ENCODE measurements at places on chromosomes 5 and 9.

DNA sequence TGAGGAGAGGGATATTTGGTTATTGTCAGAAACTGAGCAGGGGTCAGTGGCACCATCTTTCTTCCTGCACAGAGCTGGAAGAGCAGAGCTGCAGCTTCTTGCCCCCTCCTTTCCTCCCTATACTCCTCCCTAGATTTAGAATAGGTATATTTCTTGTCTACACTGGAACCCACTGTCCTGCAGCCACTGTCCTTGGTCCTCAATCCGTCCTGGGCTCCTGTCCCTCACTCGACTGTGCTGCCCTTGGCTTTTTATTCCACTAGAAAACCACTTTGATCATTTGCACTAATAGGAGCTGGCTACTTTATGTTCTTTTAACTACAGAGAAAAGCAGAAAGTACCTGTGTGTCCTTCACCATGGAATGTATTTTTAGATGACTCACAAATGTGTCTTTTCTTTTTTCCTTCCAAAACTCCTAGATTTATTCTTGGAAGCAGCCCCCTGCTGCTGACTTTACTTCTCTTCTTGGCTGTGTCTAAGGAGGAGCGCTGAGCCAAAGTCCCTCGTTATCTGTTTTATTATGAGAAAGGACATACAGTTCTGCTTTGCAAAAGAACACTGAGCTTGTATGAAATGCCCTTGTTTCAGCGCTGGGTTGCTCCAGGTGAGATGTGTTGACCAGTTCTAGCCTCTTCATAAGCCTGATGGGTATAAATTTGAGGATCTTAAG, 150.9 kb downstream of the SEMA6A start:
- no peak for DNase-seq

- no peak for DNase-seq
Observed at GRCh38 chr9:38153152-38153909, 84.3 kb upstream of the SHB start.

DNA sequence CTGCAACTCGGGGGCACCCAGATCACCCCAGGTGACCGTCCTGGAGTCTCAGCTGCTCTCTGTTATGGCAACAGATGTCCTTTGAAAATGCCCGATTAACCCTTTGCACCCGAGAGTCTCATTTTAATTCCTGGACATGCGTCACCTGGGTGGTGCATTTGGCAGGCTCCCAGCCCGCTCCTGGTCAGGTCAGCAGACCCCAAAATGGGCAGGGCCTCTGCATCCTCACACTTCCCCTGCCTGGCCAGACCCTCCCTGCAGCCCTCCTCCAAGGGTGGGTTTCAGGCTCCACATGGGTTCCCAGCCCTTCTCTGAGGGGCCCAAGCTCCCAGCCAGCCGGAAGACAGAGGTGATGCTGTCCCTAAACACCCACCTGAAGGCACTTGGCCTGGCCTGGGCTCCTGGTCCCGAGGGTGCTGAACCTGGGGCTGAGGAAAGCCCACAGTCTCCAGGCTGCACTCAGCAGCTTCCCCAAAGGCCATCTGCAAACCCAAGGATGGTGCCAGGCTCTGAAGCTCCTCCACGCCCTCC, 69.4 kb downstream of the PSMB7 start:
- DNase-seq = no peak

GRCh38 chr9:135502873-135503321, 2.4 kb downstream of the MRPS2 start:
- DNase-seq = no peak

GRCh38 chr9:124293718-124294506, 36.2 kb downstream of the NEK6 start:
- no peak for DNase-seq

DNA sequence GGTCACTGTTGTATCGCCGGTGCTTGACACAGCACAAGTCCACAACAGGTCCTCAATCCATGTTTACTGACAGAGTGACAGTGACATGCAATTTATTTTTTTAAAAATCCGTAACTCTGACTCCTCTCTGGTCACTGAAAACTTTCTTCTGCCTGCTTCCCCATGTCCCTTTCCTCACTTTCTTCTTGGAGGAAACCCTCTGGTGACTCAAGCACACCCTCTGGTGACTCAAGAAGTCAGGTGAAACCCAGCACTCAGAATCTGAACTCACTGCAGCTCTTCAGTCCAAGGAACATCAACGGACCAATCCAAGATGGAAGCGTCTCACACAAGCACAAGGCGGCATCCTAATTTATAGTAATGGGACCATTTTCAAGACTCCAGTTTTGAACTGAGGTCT, 245.9 kb downstream of the FSTL4 start:
- DNase-seq = no peak

DNA sequence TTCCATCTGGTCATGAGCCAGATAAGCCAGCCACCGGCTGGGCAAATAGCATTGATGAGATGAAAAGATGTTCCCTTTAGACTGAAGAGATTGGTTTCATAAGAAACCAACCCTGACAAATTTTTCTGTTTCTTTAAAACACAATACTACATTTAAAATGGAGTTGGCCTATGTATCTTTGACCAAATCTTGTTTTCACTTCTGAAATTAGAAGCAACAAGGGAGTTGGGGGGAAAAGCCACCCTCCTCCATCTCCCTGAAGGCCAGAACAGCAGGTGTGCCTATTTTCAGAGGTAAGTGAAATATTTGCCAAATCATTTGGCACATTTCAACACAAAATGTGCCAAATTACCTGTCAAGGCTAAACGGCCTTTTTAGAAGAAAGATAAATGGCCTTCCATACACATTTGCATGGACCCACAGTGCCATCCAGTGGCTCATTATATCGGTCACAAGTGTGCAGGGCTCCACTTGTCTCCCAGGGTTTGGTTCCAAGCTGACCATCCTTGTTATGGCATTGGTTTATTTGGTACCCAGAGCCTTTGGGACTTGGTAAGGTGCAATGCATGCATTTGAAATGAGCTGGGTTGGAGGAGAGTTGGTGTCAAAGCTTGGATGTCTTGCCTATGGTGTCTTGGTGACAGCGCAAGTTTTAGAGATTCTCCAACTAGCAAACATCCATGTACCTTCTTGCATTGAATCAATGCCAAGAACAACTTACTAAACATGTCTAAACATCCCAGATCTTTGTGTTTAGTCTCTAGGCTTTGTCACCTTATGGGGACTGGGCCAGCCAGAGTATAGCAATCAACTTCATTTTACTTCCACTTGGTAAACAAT, 372.0 kb upstream of the KIF2A start:
- no peak for DNase-seq

DNA sequence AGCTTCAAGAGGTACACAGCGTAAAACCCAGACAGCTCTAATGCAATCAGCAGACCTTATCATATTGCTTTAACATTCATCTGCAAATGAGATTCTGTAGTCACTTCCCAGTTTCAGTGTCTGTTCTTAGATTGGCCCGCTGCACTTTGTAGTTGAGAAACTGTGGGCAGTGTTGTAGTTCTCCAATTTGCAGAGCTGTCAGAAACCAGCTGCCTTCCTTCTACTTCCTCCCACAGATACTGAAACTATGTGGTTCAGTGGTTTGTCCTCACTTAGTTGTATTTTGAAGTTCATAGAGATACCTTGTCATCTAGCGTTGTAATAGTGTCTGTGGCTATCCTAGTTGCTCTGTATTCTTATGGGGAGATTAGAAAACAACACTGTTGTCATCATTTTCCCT, 39.6 kb upstream of the TRIM36 start:
- no peak for DNase-seq

DNA sequence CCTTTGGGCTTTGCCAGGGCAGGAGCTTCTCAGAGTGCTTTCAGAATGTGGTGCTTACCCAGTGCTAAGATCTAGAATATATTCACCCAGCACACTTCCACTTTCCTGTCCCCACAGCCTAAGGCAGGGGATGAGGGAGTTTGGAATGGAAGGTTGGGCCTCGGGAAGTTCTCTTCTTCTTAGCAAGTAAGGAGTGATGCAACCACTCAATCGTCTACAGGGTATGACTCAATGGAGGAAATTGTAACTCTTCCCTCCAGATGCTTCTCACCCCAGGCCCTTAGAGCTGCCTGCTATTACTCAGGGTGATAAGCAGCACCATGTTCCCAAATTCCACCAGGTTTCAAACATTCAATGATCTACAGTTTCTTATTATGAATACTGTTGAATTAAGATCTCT, 30.8 kb upstream of the AGGF1 start:
- DNase-seq = no peak

- DNase-seq = no peak
Observed at GRCh38 chr5:102866237-102866600, 111.1 kb downstream of the PAM start.

- no peak for DNase-seq
Observed at GRCh38 chr9:127650518-127650917, 38.4 kb downstream of the STXBP1 start.

DNA sequence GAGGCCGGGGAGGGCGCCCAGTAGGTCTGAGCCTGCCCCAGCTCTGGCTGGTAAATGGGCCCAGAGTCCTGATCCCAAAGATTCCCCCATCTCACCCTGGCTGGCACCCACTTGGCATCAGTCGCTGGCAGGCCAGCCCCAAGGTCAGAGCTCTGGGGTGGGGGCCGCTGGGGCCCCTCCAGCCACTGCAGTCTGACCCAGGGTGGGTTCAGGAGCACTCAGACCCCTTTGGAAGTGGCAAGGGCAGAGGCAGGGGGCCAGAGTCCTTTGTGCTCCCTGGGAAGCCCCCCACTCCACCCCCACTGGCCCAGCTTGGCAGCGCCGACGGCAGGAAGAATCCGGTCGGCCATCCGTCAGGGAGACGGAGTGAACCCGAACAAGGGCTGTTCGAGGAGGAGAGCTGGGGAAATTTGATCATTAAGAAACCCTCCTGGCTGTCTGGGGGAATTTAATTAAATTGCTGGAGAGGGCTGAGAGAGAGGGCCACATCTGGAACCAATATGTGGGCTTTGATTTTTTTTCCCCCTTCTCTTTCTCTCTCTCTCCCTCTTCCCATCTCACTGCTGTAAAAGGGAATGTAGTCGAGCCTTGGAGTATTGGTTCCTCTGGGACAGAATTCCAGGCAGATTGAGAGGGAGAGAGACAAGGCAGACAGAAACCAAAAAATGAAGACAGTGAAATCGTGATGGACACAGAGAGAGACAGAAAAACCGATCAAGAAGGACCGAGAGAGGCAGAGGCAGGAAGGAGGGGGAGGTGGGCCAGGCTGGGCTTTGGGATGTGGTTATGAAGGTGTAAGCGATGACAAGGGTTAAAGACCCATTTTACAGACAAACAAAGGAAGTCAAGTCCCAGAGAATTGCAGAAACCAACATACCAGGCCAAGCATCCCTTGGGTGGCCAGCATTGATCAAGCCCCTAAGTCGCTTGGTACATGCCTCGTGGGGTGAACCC, 8.1 kb upstream of the ASB6 start:
- DNase-seq = no peak

DNA sequence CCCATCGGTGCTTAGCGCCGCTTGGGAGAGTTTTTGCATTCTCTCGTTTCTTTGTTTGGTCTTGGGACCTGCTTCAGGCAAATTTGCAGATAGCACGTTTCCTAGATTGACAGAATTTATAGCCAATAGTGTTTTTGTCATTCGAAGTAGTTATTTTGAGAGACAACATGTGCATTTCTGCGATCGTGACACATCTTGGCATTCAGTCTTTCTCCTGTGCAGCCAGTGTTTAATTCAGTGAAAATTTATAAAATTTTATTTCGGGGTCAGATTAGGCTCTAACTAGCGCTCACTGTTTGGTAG, 830 bp downstream of the PRRC1 start:
- DNase-seq = no peak

Measured in cortex of kidney (tissue), 1 donor.